Fibroblast of skin of scalp (primary cell): ENCODE measurements at places on chromosomes 2 and 18.

DNA sequence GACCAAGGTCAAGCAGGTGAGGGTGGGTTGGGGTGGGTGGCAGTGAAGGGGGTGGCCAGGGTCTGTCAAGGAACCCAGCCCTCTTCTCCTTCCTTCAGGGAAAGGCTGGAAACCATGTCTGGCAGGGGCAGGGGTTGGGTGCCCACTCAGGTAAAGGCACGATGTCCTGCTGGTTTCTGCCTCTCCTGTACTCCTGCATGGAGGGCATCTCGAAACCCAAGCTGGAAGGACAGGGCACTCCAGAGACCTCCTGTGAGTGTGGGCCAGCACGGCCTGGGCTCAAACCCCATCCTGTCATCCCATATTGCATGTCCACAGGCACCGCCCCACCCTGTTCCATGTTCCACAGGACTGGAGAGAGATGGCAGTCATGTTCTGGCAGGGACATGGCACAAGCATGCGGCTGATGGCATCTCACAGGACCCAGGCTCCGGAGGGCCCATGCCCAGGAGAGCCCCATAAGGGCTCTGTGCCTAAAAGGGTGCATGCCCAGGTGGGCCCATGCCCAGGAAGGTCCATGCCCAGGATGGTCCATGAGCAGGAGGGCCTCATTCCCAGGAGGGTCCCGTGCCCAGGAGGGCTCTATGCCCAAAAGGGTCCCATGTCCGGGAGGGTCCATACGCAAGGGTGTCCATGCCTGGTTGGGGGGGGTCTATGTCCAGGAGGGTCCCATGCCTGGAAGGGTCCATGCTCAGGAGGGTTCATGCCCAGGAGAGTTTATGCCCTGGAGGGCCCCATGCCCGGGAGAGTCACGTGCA, 6.4 kb downstream of the GPR35 start:
- no peak for DNase-seq

DNA sequence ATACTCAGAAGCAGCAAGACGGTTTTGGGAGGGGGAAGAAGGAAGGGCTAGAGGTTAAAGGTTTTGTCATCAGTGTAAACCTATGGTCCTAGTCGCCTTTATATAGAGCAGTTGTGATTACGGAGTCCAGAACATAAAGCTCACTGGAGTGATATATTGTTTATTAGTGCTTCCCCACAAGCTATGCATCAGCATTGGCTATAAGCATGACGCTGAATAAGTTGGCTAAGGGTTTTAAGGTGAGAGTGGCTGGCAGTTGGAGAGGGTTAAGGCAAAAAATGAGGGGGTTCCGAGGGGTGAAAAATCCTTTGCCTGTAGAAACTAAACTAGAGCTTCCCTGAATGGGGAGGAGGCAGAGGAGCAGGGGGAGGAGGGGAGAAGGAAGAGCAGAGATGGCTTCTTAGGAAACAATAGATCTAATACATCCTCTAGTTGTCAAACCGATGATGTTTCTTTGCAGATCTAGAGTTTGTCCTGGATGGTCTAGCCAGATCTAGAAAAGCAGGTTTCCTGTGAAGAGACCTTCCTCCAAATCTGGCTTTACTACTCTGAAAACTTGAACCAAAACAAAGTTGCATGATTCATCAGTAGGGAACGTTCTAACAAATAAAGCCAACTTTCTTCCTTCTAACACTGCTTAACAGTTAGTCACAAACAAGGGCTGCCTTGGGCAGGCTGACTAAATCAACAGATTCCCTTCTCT, 2.5 kb downstream of the KLF7 start:
- peak; percentile 90 for DNase-seq

DNA sequence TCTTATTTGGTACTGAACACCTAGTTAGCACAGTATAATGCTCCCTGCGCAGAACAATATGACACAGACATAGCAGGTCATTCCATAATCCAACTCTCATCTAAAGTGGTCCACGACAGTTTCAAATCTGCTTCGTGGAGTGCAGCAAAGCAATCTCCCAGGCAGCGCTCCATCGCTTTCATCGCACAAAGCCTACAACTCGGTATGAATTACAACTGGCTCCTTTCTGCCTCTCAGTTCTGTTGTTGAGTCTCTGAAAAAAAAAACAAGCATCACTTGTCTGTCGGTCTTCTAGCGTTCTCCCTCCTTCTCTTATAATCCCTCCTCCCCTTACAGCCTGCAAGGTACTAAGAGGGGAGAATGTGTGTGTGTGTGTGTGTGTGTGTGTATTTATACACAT, 123.5 kb downstream of the FIGN start:
- DNase-seq = no peak

GRCh38 chr2:175914846-175915245, 87.2 kb downstream of the LNPK start:
- no peak for DNase-seq

- DNase-seq = peak; percentile 82
These were observed 206.2 kb downstream of the NCKAP5 start for GRCh38 chr2:133362061-133362476.

DNA sequence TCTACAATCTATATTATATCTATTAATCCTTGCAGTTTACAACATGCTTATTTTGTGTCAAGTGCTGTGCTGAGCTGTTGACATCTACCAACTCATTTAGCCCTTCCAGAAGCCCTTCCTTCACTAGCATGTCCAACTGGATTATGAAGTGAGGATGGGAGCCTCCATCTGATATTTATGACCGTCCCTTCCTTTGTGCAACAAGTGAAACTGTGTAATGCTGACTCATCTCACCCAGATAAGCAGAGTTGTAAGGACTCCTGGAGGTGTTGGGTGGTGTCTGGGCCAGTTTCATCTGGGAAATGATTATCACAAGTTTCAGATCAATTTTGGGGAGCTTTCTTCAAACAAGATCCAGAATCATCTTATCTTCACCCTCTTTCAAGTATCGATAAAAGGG, 156.6 kb upstream of the ETAA1 start:
- DNase-seq = no peak

DNA sequence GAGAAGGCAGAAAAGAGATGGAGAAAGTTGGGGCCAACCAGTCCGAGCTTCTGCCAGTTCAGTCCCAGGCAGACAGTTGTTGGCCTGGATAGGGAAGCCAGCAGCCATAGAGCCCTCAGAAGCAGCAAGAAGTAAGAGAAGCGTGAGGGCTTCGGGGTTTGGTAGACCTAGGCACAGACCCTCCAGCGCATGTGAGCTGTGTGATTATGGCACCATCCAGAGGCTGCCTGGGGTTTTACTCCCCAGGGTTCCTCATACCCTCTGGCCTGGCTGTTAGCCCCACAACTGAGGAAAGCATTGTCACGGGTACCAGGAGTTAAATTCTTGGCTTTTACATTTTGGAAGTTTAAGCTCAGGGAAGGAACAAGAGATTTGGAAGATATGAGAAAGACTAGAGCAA, 93.7 kb upstream of the RAB6C start:
- no peak for DNase-seq

GRCh38 chr2:144479659-144480058, 40.3 kb downstream of the ZEB2 start:
- DNase-seq = no peak

- no peak for DNase-seq
These were observed 56.6 kb downstream of the LCLAT1 start for GRCh38 chr2:30503695-30504052.

DNA sequence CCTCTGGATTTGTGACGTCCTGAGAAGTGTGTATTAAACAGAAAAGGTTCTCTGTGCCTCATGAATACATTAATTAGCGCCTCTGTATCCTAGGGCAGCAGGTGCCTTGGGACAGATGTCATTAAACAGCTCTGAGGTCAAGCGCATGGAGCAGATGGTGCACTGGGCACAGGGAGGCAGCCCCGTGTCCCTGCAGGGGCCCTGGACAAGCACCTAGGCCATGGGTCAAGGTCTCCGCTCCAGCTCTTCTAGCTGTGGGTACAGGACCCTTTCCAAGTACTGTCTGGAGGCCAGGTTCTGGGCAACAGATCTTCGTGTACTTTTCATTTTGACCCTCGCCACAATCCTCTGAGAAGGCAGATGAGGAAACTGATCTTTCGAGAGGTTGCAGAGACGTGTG, 126.4 kb downstream of the KCTD1 start:
- DNase-seq = no peak

GRCh38 chr2:189702071-189702470, 27.6 kb downstream of the ANKAR start:
- no peak for DNase-seq

DNA sequence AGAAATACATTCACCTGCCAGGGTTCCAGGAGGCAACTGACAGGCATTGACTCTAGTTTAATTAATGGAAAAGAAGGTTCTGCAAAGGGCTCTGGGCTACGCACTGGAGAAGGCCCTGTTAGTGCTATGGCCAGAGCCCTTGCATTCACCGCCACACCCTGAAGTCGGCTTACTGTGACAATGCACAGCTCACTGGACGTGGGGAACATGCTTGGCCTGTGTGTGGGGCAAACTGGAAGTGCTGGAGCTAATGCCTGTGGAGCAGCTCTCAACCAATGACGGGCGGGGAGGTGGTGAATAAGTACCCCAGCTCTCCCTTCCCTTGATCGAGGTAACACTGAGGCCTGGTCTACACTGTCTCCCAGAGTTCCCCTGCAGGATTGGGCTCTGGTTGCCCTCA, 209.8 kb downstream of the HAUS1 start:
- DNase-seq = no peak

GRCh38 chr2:151238527-151239487, 22.9 kb downstream of the RBM43 start:
- peak; percentile 79 for DNase-seq

DNA sequence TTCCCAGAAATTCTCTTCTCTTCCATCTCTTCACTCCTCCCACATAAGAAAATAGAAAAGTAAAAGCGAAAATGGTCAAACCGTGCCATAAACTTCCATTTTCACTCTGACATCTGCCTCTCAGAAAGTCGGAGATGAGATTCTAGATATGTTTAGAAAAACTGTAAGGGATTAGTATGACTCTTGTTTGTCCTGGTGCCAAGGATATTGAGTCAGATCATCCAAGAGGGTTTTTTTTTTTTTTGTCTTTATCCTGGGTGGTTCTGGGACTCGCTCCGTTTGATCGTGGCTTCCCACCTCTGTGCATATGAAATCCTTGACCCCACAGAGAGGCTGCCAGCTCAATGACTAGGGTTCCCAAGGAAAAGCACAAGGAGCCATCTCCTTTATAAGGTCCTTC, 17.3 kb downstream of the EN1 start:
- DNase-seq = peak; percentile 78

DNA sequence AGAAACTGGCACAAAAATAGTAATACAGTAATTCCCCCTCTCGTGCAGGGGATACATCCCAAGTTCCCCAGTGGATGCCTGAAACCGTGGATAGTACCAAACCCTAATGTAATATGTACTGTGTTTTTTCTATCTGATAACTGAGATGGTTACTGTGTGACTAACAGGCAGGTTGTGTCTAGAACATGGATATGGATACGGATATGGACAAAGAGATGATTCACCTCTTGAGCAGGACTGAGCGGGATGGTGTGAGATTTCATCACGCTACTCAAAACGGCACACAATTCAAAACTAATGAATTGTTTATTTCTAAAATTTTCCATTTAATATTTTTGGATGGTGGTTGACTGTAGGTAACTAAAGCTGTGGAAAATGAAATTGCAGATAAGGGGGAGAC, 3.4 kb downstream of the MBD1 start:
- DNase-seq = no peak

- peak; percentile 67 for DNase-seq
These were observed 115.4 kb downstream of the ACAA2 start for GRCh38 chr18:49697757-49698524.

DNA sequence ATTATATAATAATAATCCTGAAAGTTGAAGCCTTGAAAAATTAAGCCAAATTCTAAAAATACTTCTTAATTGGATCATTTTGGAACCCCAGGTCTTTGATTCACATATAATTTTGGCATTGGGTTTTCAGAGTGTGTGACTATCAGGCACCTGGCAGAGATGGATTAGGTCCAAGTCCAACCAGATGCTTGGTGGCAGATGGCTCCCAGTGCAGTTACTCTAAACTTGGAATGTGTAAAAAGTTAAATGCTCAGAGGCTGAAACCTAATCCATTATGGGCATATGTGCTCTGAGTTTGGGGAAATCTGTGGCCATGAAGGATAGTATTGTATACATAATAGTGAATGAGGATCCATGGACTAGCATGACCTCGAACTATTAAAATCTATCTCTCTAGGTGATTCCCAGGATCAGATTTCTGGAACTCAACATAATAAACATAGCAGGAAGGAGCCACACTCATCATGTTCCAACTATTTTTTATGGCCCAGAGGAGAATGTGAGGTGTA, 333.0 kb downstream of the RPRM start:
- no peak for DNase-seq

DNA sequence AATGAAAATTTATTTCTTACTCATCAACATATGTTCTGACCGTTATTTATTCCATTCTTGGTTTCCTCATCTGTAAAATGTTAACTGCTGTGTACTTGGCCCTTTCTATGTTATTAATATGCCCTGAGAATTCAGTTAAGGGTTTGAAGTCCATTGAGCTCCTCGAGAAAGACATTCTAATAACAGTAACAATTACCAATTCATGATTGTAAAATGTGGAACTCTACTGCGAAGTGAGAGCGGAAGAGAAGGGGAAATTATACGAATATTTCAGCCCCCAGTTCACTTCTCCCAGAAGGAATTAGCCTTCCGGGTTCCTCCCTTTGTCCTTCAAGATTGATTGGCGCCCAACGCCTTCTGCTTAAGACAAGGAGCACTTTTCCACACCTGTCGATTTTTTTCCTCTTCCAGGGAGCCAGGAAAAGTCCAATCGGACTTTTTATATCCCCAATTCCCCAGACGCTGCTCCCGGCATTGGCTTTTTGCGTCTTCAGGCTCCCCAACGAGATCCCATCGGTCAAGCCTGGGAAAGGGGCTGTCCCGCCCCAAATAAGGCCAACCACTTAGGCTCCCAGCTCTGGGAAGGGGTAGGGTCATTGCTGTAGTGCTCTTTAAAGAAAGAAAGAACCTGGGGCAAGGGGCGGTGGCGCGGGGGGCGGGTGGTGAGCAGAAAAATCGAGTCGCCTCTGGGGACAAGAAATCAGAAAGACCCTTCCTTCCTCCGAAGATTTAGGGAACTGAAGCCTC, 1.6 kb downstream of the DSC2 start:
- DNase-seq = no peak

DNA sequence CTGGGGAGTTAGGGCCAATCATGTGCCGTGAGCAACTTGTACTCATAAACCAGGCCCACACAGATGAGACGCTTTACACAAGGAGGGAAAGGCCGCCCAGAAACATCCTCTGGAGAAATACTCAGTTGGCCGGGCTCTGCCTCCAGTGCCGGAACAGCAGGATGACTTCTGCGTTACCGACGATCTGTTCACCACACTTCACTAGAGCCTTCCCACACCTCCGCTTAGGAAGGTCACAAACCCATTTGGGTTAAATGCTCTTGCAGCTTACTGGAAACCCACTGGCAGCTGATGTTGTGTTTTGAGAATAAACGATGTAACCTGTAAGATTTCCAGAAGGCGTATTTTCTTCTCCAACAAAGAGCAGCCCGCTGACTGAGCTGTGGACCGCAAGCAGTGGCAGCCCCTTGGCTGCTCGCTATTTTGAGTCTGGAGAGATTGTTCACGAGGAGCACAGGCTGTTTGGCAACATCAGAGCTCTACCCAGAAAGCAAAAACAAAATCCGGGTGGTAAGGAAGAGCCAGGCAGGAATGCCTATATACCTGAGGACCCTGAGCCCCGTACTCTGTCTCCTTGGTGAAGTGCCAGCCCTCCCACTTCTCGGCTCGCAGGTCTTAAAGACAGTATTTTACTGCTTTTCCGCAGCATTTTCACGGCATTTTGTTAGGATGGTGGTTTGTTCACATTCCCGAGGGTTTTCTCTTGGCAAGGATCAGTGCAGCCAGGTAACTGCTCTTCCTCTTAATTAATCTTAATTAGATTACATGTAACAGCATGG, 44.0 kb downstream of the COLEC12 start:
- DNase-seq = no peak

GRCh38 chr2:113196839-113197238, 23.1 kb downstream of the PSD4 start:
- DNase-seq = no peak

GRCh38 chr2:162197069-162197825, 45.2 kb upstream of the GCG start:
- peak; percentile 84 for DNase-seq
